AG20443 (cell line): ENCODE measurements at places on chromosomes 6 and 20.

GRCh38 chr6:122118945-122119506 lies 280.4 kb upstream of the HSF2 start:
- no peak for DNase-seq

DNA sequence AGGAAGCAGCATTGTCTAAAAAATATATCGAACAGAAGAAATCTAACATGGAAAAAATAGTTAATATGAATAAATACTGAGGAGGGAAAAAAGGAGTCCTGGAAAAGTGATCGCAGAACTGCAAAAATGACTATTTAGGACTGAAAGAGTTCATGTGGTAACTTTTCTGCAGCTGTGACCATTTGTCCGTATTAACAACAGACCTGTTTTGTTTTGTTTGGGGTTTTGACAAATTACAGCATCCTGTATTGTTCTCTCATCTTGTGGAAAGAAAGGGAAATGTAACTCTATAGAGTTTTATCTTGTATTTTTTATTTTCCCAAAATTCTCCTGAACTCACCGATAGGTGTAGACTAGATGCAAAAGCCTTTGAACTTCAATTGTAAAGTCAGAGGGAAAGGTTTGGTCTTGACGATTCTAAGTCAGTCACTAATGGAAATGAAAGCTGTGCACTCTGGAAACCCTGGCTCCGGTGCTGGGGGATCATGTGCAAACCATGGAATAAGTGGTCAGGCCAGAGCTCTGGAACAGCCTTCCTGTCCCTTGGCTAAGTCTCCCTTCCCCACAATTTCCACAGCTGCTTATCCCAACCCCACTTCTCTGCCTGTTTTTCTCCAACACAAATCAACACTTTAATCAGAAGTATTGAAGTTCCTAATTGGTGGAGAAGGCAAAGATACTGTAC lies 51.2 kb upstream of the MARCKS start:
- DNase-seq: no peak

DNA sequence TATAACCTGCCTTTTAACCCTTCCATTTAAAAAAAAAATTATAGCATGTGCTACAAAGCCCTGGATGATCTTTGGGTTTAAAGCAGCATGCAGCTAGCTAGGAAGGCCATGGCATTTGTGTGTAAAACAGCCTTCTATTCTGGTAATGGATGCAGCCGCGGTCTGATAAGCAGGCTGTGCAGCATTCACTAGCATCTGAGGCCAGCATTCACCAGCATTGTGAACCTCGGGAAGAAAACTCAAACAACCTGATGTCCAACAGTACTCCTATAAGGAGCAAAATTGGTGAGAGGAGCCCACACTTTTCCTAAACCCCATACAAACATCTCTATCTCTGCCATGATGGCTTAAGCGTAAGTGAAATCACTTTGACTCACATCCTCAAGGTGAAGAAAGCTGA lies 265.5 kb downstream of the PTPRT start:
- DNase-seq: no peak

DNA sequence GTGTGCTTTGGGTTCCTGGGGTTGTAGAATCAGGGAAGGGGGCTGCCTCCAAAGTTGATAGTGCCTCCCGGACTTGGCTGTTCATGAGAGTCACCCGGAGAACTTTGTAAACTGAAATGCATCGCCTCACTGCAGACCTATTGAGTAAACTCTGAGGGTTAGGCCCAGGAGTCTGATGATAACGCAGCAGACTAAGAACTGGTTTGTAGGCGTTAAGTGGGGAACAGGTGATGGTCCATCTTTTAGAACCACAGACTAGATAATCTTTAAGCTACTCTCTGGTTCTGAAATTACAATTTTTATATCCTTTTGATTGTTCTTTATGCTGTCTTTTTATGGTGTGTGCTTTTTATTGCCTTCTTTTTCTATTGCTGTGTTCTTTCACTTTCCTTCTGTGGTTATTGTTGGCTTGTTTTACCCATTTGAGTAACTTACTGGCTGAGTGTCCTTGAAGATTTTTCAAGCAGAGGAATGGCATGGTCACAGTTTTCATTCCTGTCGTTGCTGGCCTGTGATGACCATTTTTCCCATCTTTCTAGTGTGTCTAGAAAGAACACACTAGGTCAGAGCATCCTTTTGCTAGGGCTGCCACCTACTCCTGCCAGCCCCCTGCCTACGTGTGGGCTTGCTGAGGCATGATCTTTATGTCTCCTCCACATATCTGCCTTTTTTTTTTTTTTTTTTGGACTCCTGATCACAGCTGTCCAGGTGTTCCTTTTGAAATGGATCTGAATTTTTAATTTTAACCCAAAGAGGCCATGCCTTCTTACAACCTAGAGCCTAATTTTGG lies 30.9 kb downstream of the LRRC1 start:
- peak; percentile 35 for DNase-seq

GRCh38 chr6:105211831-105212230 lies 32.0 kb upstream of the POPDC3 start:
- peak; percentile 49 for DNase-seq

- peak; percentile 37 for DNase-seq
Measured at GRCh38 chr6:3744211-3744900, 7.2 kb downstream of the PXDC1 start.

GRCh38 chr20:46078954-46079353 lies 10.8 kb downstream of the NCOA5 start:
- DNase-seq: no peak

DNA sequence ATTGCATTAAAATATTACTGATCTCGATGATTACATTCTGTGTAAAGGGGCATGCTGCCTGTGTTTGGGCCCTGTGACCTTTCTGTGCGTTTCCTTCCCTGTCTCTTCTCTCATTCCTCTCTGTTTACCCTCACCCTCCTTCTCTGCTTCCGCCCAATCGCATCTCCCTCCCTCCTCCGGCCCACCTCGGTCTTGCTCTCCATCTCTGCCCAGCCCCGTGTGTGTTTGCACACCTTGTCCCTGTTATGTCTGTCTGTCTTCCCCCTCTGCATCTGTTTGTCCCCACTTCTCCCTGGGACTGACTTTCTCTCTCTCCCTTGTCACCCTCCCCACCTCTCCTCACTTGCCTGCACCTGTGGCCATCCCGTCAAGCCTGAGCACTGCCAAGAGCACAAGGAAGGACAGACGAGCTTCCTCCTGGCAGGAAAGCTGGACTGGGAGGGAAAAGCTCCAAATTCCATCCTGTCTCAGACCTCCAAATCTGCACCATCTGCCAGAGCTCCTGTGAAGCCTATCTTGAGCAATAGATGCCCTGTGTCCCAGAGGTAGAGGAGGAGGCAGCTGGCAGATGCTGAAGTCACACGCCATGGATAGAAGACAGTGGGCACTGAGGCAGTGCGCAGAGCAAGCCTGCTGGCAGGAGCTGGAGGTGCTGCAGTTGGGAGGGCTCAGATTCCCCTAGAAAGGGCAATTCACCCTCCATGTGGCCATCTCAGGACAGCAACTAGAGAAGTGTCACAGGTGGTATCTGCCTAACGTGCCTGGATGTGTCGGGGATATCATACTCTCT lies 172.3 kb downstream of the PTPRT start:
- no peak for DNase-seq

GRCh38 chr6:164275773-164276172 lies 861.3 kb downstream of the QKI start:
- no peak for DNase-seq

DNA sequence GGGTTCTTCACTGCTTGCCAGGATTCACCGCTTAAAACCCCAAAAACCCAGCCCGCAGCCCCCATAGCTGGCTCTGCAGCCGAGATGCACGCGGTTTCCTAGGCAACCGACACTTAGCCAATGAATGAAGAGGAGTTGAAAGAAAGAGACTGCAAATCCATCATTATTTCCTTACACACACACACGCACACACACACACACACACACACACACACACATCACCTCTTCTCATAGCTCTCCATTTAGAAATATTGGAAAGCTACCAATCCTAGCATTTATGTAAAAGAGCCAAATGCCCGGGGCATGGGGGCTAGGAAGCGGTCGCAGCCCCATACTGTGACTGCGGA lies 3.4 kb upstream of the TUBB2B start:
- DNase-seq: no peak

- DNase-seq: no peak
Measured at GRCh38 chr20:42844751-42845150, 345.0 kb downstream of the PTPRT start.
